Stimulated activated CD4-positive, alpha-beta T cell treated with anti-CD3 and anti-CD28 coated beads, TNF-alpha, amount 100 ng/mL, for 4 hours (primary cell): ENCODE measurements at places on chromosomes 1 and 21.

- DNase-seq, result no peak
These were observed 11.3 kb upstream of the RPL5 start for GRCh38 chr1:92820551-92820950.

DNA sequence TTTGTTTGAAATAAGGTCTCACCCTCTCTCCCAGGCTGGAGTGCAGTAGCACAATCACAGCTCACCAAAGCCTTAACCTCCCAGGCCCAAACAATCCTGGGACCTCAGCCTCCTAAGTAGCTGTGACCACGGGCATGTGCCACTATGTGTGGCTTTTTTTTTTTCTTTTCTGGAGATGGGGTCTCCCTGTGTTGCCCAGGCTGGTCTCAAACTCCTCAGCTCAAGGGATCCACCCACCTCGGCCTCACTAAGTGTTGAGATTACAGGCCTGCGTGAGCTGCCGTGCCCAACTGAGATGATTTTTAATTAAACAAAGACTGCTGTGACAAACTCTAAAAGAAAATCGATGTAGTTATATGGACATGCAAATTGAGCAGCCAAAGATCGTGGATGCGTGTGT is 768.4 kb upstream of the ADGRL2 start:
- DNase-seq, result no peak

GRCh38 chr1:209616366-209617046 is 33.0 kb downstream of the CAMK1G start:
- DNase-seq, result no peak

DNA sequence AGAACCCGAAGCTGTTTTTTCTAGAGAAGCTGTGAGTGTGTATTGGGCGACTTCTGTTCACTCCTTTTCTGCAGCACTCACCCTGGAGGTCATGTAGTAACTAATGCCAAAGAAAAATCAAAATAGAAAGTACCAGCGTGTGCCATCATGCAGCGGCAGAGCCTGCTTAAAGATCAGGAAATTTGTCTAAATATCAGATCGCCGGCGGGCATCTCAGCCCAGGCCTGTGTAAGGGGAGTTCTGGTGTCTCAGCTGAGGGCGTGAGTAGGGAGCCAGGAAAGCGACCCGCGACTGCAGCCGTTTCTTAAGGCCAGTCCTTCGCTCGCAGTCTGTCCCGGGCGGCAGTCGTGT is 768 bp downstream of the EDARADD start:
- DNase-seq, result no peak

DNA sequence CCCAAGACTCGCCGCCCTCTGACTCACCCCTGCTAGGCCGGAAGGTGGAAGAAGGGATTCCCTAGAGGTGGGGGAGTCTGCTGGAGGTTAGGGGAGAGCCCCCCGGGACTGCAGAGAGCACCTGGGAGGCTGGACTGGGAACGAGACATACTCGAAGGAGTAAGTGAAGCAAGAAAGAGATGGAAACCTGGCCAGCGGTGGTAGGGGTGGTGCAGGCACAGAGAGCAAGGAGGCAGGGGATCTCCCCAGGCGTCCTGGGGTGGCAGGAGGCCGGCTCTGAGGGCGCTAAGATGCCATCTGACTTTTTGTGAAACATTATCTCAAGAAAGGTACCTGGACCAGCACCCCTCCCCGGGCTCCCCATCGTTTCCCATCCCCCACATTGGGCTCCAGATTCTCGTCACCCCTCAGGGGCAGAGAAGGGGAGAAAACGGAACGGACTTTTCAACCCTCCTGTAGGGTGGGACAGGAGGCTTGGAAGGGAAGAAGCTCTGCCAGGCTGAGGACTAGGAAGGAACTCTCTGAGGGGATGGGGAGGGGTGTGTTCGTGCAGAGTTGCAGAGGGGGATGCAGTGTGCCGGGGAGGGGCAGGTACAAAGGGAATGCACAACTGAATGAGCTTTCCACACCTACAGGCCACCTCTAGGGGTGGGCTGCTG is 708 bp downstream of the CHRNB2 start:
- DNase-seq, result no peak

GRCh38 chr1:234599617-234600417 is 10.2 kb downstream of the IRF2BP2 start:
- DNase-seq, result peak; percentile 78

DNA sequence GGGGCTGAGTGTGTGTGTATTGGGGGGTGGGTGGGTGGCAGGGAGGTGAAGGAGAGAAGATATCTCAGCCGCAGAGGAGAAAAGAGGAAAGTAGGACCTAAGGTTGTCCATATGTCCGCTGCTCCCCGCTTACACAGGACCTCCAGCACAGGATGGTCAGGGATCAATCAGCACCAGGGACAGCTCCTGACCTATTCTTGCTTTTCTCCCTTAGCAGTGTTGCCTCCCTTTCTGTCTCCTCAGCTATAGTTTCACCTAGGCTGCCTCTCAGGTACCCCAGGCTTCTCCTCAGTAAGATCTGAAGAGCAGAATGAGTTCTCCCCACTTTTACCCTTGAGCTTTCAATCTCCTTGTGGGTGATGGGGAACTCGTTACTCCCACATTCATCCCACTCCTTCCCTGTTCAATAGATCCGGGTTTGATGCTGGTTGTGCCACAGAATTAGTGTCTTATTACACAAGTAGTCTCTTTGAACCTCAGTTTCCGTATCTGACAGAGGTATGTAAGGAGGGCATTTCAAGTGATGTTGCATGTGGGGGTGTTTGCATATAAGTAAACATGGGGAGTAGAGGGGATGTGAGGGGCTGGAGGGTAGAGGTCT is 1.4 kb upstream of the DPH2 start:
- no peak for DNase-seq

DNA sequence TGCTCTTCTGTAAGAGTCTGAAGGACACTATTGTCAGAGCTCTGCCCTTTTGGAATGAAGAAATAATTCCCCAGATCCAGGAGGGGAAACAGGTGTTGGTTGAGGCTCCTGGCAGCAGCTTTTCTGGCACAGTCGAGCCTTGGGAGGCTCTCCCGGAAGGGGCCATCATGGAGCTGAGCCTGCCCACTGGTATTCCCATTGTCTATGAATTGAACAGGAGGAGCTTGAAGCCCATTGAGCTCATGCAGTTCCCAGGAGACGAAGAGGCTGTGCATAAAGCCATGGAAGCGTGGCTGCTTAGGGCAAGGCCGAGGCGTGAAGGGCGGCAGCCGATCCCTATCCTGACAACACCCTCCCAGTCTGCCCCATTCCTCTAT is 26.6 kb downstream of the UBE4B start:
- DNase-seq, result no peak

GRCh38 chr1:222911866-222912265 is 97.0 kb downstream of the DISP1 start:
- no peak for DNase-seq

- DNase-seq, result no peak
These were observed 57.7 kb downstream of the ZC3H11B start for GRCh38 chr1:219555031-219555692.

- no peak for DNase-seq
These were observed 5.7 kb upstream of the ZDHHC18 start for GRCh38 chr1:26820784-26821269.

DNA sequence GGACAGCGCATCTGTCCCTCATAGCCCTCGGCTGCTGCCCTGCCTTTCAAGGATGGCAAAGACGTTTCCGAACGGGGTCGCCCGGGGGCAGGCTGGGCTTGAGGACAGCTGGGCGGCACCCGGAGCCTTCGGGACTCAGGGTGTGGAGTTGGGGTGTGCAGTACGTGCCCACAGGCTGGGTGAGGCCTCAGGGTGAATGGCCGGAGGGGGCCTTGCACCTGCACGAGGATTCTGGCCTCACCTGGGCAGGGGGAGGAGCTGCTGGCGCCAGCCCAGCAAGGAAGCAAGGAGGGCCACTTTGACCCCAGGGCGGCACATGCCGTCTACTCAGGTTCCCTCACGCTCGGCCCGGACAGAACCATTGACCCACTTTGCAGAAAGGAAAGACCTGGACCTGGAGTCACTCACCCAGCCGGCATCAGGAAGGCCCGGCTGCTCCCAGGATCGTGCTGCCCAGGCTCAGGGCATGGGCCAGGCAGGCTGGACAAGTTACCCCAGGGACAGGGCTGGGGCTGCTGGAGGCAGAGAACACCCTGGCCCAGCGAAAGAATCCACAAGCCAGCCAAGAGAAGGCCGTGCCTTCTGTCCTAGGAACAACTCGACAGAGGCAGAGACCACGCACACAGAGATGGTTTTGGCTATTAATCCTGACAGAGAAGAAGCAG is 65.1 kb upstream of the TTC34 start:
- DNase-seq, result no peak

DNA sequence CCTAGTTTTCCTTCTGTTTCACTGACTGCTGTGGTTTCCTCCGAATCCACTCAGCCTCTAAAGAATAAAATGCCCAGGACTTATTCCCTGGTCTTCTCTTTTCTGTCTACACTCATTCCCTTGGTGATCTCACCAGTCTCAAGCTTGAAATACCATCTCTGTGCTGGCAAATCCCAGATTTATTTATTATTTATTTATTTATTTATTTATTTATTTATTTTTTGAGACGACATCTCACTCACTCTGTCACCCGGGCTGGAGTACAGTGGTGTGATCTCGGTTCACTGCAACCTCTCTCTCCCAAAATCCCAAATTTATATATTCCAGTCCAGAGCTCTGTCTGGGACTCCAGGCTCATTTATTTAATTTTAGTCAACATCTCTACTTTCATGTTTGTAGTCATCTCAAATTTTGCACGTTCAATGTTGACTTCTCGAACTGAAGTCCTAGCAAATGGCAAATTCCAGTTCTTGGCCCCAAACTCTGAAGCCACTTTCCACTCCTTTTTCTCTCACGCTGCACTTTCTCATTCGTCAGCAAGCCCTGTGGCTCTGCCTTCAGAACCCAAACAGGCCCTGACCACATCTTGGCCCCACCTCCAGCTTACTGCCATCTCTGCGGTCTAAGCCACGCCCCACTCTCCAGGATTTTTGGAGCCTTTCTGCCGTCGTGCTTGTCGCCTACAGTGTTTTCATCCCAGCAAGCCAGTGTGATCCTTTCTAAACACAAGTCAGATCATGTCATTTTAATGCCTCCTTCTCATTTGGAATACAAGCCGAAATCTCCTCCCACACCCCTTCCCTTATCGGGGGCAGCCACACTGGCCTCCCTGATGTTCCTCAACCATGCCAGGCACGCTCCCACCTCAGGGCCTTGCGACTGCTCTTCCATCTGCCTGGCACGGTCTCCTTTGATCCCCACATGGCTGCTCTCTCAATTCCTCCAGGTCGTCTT is 14.2 kb upstream of the TENT5B start:
- DNase-seq, result no peak

DNA sequence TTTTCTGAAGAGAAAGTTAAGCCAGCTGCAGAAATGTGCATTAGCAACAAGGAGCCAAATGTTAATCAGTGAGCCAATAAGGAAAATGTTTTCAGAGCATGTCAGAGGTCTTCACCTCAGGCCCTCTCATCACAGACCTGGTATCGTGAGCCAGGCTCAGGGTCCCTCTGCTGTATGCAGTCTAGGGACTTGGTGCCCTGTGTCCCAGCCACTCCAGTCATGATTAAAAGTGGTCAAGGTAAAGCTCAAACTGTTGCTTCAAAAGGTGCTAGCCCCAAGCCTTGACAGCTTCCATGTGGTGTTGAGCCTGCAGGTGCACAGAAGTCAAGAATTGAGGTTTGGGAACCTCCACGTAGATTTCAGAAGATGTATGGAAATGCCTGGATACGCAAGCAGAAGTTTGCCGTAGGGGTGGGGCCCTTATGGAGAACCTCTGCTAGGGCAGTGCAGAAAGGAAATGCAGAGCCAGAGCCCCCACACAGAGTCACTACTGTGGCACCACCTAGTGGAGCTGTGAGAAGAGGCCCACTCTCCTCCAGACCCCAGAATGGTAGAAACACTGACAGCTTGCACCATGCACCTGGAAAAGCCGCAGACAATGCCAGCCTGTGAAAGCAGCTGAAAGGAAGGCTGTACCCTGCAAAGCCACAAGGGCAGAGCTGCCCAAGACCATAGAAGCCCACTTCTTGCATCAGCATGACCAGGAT is 1128.7 kb downstream of the AMY1C start:
- DNase-seq, result no peak

- DNase-seq, result no peak
These were observed 95.0 kb downstream of the BEND5 start for GRCh38 chr1:48681476-48682305.

- peak; percentile 9 for DNase-seq
These were observed 821 bp downstream of the PHC2 start for GRCh38 chr1:33429856-33430691.

- DNase-seq, result no peak
These were observed 83.1 kb downstream of the HS2ST1 start for GRCh38 chr1:86997538-86997937.

DNA sequence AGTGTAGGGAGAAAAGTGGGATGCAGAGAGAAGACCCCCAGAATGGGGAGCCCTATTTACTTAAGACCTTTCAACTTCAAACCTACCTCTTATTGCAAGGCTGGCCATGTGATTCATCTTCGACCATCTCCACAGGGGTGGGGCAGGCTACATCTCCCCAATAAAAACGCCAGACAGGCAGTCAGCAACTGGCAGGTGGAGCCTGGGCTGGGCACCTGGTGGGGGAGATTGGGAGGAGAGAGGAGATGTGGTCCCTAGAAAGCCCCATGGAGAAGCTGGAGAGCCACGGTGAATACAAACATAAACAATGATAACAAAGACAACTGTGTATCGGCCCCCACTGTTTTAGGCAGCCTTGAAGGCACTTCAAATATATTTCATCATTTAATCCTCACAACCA is 336.7 kb upstream of the PROX1 start:
- no peak for DNase-seq

GRCh38 chr21:29181799-29182470 is 51.5 kb downstream of the MAP3K7CL start:
- no peak for DNase-seq

DNA sequence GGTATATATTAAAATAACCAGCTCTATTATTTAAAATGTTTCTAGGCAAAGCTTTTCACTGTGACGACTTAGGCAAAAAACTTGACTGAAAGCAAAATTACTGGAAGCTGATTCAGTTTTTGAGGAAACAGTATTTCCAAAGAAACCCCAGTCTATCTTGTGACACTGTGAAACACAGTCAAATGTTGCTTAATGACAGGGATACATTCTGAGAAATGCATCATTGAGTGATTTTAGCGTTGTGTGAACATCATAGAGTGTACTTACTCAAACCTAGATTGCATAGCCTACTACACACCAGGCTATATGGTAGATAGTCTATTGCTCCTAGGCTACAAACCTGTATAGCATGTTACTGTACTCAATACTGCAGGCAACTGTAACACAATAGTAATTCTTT is 116.9 kb upstream of the KCNK1 start:
- DNase-seq, result no peak

GRCh38 chr1:111989531-111990025 is at the start of gene KCND3:
KCND3 (minus strand) TSS chr1:111989668.
- DNase-seq, result no peak

- DNase-seq, result no peak
These were observed 20.9 kb upstream of the HSPA13 start for GRCh38 chr21:14403681-14404318.

- no peak for DNase-seq
These were observed 32.4 kb downstream of the EIF2D start for GRCh38 chr1:206579747-206580437.

DNA sequence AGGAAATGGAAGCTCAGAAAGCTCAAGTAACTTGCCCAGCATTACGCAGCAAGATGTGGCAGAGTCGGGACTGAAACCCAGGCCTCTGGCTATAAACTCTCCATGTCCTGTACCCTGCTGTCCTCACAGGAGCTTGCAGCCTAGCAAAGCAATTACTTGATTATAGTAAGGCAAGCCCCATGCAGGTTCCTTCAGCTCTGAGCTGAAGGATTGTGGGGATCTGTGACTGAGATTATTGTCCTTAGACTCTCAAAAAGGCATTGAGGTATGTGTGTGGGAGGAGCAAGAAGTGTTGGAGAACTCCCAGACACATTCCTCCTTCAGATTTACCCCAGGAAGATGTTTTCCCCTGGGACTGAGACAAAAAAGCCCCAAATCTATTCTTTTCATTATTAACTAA is 124.0 kb upstream of the SPATA6 start:
- no peak for DNase-seq

GRCh38 chr1:3085721-3086120 is 16.7 kb downstream of the PRDM16 start:
- DNase-seq, result no peak
